Natural killer cell (primary cell): ENCODE measurements at places on chromosomes 13 and 19.

DNA sequence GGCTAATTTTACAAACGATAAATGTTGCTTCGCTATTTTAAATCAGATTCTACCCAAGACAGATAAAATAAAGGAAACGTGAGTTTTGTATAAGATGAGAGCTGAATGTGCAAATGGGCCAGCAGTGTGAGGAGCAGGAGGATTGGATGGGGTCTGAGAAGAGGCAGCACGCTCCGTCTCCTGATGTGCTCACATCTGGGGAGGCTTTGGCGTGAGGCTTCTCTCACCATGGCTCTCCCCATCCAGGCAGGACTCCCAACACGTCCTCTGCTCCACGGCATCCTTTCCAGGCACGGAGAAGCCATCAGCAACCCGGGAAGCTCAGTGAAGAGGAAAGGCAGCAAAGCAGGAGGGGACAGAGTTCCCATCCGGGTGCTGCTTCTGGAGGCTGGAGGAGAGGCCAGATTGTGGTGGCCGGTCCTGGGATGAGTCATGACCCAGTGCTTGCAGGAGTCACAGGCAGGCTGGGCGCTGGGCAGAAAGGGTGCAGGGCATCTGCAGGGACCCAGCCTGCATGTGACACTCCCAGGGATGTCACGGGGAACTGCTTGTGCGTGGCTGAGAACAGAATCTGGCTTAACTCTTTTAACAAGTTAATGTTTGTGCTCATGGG is 47.5 kb downstream of the ZNF536 start:
- H3K4me3 ChIP-seq: no peak overlapping the region
- no peaks in the 10 kb centered on the region for H3K4me1 ChIP-seq
- H3K36me3 ChIP-seq: no peaks in the 10 kb centered on the region
- DNase-seq: no peak
- H3K27me3 ChIP-seq: peaks cover 2% of the 10 kb centered on the region

DNA sequence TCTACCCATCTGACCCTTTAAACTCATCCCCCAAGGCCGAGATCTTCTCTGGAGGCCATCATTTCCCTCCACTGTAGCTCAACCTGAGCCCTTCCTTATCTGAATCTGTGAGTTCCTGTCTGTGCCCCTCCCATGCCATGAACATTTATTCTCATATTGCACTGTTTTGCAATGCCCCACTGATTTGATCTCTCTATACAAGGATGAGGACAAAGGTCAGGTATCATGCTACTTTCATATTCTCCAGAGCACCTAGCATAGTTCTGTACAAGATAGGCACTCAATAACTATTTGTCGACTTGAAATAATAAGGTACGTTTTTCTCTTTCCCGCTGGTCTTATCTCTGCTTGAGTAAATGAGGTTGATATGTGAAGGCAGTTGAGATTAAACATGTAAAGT is 135.5 kb downstream of the KLF5 start:
- H3K4me1 ChIP-seq: no peaks in the 10 kb centered on the region
- no peak overlapping the region for H3K27ac ChIP-seq
- DNase-seq: no peak
- no peaks in the 10 kb centered on the region for H3K27me3 ChIP-seq
- no peaks in the 10 kb centered on the region for H3K36me3 ChIP-seq

GRCh38 chr19:35468637-35469036 is 20.6 kb downstream of the FFAR2 start:
- no peak overlapping the region for H3K4me3 ChIP-seq
- DNase-seq: peak; percentile 58
- H3K4me1 ChIP-seq: peaks cover 10% of the 10 kb centered on the region
- H3K36me3 ChIP-seq: no peaks in the 10 kb centered on the region

DNA sequence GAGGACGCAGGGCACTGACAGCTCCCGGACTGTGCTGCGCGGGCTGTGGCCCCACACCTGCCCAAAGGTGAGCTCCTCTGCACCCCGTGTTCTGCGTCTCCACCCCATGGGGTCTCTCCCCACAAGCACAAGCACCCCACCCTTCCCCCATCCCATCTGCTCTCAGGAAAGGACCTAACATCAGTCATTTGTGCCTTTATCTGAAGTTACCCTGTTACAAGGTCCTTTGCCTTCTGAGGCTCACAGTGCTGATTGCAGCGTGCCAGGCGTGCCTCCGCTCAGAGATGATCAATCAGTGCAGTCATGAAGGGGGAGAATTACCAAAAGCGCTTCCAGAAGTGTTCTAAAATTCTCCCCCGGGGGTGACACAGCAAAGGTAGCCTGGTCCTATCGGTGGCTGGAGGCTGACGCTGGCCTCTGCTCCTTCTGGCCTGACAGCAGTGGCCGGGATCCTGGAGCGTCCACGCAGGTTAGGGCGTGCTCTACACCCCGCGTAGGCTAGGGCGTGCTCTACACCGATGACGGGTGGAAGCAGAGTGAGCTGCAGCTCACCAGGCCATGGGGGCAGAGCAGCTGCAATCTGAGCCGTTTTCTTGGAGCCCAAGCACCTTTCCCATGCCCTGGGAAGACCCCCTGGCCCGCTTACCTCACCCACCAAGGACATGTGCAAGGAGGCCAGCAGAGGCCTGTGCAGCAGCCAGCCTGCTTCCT is 84.7 kb upstream of the TM9SF2 start:
- H3K27ac ChIP-seq: no peak overlapping the region
- H3K4me1 ChIP-seq: peaks cover 80% of the 10 kb centered on the region
- H3K36me3 ChIP-seq: no peaks in the 10 kb centered on the region
- DNase-seq: peak; percentile 10

DNA sequence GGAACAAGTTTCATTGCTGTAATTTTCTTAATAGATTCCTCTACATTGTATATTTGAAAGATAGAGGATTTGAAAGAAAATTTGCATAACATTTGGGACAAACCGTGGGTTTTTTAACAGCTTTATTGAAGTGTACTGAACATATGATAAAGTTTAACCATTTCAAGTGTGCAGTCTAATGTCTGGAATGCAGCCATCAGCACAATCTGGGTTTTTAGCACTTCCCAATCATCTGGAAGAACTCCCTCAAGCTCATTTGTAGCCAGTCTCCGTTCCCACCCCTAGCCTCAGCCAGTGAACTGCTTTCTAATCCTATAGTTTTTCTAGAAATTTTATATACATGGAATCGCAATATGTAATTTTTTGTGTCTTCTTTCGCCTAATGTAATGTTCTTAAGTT is 12.6 kb downstream of the METTL21C start:
- no peak overlapping the region for H3K4me3 ChIP-seq
- no peaks in the 10 kb centered on the region for H3K27me3 ChIP-seq
- peaks cover 13% of the 10 kb centered on the region for H3K4me1 ChIP-seq
- no peak overlapping the region for H3K27ac ChIP-seq
- peaks cover 25% of the 10 kb centered on the region for H3K36me3 ChIP-seq

DNA sequence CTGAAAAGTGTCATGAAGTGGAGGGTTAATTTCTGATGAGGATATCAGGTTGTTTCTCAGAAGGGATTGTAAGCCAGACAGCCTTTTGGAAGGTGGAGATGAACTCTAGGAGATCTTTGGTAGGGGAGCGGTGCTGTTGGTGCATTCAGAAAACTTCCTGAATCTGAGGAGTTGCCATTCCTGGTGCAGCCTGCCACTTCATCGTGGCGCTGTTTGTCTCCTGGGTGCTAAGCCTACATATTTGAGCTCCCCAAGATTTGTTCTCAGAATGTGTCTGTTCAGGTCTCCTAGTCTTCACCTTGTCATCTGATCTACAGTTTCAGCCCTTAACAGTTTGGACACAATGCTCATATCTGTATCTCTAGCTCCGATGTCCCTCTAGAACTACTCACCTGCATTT is 285.6 kb downstream of the MTUS2 start:
- H3K27ac ChIP-seq: no peak overlapping the region
- H3K4me1 ChIP-seq: no peaks in the 10 kb centered on the region
- H3K4me3 ChIP-seq: no peak overlapping the region
- H3K36me3 ChIP-seq: no peaks in the 10 kb centered on the region
